ENCODE measurements at places on chromosomes 16 and 17.

- DNase-seq, result no peak
Observed at GRCh38 chr17:76940738-76941350, 72.6 kb downstream of the MGAT5B start.

DNA sequence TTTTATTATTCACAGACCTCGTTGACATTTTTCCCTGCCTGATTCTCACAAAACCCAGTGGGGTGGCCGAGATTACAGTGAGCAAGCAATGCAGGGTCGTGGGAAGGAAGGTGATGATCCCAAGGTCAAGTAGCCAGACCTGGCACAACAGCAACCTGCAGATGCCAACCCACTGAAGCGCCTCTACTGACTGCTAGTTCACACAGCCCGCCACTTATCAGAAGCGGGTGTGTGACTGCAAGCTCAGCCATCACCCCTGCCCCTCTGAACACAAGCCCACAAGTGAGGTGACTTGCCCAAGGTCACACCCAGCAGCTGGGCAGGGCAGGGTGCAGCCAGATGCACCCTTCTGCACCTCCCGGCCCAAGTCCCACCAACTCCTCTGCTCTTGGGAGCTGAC, 7.1 kb downstream of the TFAP4 start:
- no peak for DNase-seq

- peak; percentile 72 for DNase-seq
Observed at GRCh38 chr16:11386791-11387546, 41.7 kb downstream of the RMI2 start.

GRCh38 chr17:38896346-38896954, 26.6 kb downstream of the LASP1 start:
- DNase-seq, result no peak

DNA sequence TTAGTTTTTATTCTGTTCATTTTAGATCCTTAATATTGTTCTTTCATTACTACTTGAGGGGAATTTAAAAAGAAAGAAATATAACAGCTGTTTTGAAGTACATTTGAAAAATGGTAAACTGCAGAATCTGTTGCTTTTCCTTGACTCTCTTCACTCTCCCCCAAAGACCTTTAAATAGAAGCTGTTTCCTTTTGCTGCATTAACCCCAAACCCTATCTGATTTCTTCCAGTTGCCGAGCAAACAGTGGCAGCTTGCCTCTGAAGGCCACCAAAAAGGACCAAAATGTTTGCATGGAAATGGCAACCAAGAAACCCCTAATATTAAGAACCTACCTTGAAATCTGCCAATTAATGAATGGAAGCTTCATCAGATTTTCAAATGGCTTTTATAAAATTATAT, 37.1 kb downstream of the PRKCA start:
- no peak for DNase-seq

DNA sequence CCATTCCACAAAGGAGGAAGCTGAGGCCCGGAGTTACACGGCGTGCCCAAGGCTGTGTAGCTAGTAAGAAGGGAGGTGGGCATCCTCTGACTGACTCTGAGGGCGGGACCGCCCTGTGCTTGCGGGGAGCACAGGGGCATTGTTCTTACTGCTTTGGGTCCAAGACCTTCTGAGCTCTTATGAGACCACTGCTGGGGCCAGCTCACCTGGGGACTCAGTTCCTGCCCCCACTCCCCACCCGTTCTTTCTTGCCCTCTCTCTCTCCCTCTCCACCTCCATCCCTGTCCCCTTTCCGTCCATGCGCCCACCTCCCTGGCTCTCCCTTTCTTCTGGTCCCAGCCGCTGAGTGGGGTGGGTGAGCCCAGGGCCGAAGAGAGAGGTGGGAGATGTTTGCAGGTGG, 19.6 kb downstream of the CCR7 start:
- DNase-seq, result no peak

- DNase-seq, result no peak
Observed at GRCh38 chr16:85527042-85527766, 85.9 kb upstream of the GSE1 start.

DNA sequence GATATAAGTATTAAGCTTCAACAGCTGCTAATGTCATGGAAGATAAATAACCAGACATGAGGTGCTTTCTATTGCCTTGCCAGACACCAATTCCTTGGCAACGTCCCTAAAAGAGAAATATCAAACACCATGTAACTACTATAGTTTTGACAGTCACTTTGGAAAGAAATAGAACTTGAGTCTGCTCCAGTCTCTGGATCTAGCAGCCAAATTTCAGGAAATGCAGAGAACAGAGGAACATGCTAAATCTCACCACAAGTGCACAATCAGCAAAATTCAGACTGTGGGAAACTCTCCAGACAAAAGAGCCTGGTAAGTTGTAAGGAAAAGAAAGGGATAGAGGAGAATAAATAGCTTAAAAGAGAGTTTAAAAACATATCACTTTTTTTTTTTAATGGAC, 28.4 kb upstream of the TANC2 start:
- DNase-seq, result no peak

DNA sequence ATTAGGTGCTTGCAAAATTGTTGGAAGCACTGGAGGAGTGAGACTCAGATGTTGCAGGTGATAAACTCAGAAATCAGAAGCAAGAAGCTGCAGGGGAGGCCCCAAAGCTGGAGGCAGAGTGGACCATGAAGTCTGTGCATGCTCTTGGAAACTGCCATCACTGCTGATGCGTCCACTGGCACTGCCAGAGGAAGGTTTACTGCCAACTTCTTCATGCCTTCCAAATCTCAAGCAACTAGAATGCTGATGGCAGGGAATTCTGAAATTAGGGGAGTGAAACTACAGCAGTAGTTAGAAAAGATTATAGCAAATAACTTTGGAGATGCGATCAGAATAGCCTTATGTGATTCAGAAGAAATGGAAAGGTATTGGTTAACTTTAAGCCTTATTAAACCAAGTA, 277.1 kb upstream of the SDK2 start:
- no peak for DNase-seq

- DNase-seq, result no peak
Observed at GRCh38 chr17:31281061-31281460, 16.0 kb downstream of the OMG start.

DNA sequence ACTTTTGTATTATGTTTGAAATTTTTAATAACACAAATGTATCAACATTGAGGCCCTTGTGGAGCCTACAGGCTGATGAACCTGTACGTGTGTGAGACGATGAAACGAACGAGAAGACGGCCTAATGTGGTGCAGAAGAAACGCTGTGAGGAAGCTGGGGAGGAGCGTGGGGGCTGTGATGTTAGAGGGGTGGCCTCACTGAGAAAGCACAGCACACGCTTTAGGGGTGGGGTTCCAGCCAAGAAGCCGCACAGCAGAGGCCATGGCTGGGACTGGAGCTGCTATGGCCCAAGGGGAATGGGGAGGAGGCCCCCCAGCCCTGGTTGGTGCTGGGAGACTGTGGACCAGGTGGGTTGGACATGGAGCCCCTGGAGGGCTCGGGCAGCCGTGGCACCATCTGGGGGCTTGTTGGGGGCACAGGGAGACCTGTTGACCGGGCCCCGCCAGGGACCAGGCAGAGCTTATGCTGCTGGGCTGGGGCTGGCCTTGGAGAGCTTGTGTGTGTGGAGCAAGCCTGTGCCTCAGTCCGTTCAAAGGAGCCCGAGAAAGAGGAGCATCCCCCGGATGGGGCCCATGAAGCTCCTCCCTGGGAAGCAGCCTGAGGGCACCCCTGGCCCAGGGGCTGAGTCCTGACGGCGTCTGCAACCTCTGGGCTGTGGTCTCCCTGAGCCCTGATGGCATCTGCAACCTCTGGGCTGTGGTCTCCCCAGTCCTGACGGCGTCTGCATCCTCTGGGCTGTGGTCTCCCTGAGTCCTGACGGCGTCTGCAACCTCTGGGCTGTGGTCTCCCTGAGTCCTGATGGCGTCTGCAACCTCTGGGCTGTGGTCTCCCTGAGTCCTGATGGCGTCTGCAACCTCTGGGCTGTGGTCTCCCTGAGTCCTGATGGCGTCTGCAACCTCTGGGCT, 44.7 kb downstream of the METRNL start:
- no peak for DNase-seq

DNA sequence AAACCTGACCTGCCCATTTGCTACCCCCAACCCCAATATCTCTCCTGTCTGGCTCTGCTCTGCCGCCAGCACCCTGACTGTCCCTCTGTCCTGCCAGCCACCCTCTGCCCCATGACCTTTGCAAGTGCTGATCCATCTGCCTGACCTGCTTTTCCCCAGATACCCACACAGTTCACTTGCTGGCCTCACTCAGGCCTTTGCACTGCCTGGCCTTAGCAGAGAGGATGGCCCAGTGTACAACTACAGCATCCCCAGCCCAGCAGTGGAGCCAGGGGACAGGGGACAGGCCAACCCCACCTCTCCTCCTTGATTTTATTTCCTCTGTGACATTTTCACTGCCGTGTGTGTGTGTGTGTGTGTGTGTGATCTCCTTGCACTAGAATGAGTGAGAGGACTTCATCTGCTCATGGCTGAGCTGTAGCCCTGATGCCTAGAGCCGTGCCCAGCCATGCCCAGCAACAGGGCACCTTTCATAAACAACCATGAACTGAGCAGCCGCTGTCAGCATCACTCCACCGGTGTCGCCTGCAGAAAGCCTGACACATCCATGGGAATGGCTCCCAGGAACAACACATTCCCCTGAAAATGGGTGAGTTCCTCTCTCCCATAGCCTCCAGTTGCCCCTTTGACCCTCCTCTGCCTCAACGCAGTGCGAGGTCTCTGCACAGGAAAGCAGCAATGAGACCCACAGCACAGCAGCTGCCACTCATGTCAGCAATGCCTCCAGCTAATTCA, 36.0 kb upstream of the RBFOX3 start:
- DNase-seq, result no peak

- DNase-seq, result no peak
Observed at GRCh38 chr16:305916-306626, 23.1 kb downstream of the PDIA2 start.

DNA sequence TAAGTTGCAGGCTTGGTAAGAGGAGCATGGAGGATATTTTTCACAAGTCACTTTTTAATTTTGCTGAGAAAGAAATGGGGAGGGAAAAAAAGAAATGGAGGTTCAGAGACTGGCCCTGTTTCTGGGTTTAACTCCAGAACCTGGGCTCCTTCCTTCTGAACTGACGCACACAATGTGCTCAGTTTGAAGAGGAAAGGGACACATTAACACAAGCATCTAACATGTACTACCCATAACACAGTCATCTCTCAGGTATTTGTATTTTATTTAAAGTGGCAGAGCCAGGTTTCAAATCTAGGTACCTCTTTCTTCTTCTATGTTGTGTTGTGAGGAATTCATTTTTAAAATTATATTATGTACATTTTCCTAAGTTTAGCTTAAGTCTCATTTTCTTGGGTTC, 5.3 kb upstream of the TMEM100 start:
- DNase-seq, result no peak

Data from astrocyte of the hippocampus (primary cell).